ENCODE measurements at places on chromosomes 5 and 9.

GRCh38 chr9:69324549-69325401 lies at the start of gene ENTREP1:
Gene ENTREP1 (plus strand): TSS chr9:69325215. CDS start chr9:69325310, 95 bp downstream.
- peak; percentile 19 for DNase-seq

DNA sequence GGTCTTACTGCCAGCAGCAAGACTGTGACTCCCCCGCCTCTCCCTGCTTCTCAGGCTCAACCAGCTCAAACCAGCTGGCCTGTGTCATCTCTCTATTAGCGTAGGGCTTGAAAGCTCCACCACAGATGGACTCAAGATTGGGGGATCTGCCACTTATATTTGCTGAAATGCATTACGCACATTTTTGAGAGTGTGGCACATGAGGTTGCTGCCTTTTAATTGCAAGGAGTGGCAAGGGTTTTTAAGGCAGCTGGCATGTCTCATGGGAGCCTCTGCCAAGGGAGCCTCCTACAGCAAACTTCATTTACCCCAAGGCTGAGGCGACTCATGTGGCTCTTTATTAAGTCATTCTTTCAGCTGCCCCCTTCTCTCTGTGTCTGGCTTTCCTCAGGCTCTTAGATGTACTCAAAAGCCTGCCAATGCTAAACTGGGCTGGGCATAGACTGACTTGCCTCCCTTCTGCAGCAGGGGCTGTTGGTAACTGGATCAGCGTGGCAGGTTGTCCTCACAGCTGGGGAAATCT lies 219.3 kb downstream of the SMARCA2 start:
- no peak for DNase-seq

- no peak for DNase-seq
Observed at GRCh38 chr9:135983208-135984071, 22.3 kb upstream of the UBAC1 start.

DNA sequence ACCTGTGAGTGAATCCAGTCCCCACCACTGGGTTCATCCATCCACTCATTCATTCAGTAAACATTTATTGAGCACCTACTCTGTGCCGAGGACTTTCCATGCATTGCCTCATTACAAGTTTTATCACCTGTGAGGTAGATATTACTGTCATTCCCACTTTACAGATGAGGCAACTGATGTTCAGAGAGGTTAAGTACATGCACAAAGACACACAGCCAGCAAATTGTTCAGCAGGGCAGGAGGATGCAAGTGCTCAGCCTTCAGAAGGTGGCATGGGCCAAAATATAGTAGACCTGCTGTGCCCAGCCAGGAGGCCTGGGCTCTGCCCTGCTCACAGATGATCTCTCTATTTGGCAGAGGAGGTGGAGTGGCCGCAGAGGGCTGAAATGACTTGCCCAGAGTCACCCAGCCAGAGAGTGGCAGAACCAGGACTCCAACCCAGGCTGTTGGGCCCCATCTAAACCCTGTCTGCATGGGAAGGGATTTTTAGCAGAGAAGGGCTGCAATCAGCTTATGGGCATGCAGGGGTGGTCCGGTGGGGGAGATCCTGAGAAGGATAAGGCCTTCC lies 7.6 kb upstream of the NEURL1B start:
- DNase-seq, result no peak

- no peak for DNase-seq
Observed at GRCh38 chr5:62317810-62318209, 11.8 kb downstream of the KIF2A start.

- no peak for DNase-seq
Observed at GRCh38 chr9:134413112-134413715, 87.0 kb downstream of the RXRA start.

DNA sequence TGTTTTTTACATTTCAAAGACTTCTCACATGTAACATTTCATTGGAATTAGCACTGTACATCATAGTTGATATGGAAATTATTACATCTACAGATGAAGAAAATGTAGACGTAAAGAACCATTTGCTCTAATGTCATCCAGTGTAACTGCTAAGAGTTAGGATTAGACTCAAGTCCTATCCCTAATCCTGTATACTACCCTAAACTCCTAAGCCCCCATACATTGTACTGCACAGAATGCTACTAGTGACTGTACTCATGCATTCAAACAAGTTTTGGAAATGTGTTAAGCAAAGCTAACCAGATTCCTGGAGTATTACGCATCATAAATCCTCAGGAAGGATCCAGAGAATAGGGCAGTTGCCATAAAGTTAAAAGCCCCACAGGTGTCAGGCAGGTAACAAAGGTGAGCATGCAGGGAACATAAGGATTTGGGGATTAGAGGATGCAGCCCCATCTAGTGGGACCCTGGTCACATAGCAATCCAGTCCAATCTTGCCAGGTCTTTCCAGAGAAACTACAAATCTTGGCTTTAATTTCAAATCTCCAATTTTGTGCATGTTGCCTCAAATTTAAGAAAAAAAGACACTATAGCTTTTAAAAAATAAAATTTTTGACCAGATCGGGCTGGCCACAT lies 32.0 kb downstream of the HAVCR1 start:
- DNase-seq, result no peak

GRCh38 chr5:151671950-151672349 lies 14.8 kb downstream of the SPARC start:
- DNase-seq, result no peak

DNA sequence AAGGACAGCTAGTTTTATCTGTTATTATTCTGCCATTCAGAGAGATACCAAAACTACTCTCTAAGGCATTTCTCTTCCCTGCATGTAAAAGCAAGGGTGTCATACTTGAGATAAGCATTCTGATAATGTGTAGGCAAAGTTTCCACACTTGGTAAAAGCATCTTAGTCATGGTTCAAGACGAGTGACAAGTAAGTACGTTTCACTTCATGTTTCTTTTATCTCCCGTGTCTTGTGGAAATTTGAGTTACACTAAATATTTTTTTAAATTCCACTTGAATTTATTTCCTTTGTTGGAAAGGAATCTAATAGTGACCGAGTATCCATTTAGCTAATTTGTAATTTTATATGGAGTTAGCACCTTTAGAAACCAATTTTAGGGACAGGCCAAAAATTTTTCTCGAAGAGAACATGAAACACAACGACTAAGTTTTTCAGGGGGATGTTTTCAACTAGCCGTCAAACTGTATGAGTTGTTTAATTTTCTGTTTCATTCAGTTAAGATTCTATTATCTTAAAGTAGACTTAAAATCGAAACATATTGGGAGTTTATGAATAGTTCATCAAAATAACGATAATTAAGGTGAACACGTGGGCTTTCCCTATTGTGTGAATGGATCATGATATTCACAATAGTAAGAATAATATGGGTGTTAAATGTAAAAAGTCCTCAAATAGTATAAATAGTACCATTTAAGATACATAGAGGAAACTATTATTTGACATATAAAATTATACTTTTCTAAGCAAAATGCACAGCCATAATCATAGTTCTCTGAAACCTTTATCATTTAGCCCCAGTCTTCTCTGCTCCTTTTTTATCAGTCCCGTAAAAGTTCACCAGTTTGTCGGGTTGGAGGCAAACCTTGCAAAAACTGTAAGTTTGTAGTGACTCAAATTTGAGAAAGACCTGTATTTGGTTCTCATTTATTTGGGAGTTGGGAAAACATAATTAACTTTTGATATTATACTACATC lies 1.6 kb downstream of the RFESD start:
- peak; percentile 78 for DNase-seq

- no peak for DNase-seq
Observed at GRCh38 chr5:149172709-149173505, 31.6 kb downstream of the ABLIM3 start.

DNA sequence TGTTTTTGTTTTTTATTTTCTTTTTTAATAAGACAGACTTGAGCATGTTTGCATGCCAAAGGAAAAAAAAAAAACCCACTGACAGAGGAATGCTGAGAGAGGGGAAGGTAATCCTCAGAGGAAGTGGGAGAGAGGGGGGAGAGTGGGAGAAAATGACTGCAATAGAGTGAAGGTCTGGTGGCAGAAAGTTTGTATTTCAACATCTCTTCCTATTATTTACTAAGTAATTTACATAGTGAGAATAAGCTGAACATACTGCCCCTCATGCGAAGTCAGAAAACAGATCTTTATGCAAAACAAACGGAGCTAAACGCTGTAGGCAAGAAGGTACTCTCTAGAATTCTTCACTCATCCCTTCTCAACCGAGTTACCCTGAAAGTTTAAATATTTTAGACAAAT lies 45.0 kb downstream of the ELL2 start:
- no peak for DNase-seq

DNA sequence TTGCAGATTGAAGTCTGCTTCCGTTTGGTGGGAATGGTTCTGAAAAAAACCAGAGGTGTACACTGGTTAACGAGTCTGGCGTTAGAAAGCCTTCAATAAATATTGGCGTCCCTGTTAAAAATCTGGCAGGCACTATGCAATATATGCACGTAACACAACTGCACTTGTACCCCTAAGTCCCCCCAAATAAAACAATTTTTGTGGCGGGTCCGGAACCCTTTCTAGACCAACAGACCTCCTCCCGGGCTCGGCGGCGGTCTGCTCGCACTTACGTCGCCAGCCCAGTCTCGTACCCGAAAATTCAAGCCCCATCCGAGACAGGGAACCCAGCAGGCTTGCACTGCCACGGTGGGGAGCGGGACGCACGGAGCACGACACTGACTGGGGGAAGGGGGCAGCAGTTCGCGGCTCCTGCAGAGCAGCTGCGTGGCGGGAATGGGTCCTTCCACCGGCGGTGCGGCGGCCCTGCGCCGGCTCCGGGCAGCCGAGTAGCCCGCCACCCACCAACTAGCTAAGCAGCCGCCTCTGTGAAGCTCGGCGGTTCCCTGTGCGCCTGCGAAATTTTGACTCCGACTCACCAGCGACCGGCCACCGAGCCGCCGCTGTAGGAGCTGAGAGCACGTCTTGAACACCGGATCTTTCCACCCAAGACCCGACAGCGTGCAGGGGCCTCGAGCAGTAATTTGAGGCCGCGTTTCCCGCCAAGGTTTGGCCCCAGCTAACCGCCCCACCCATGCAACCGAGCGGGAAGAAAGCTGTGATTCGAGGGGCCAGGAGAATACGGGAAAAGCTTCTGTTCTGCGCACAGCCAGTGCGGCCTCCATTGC lies 3.9 kb downstream of the MCIDAS start:
- DNase-seq, result no peak

- DNase-seq, result no peak
Observed at GRCh38 chr5:9562141-9562540, 16.3 kb upstream of the SEMA5A start.

DNA sequence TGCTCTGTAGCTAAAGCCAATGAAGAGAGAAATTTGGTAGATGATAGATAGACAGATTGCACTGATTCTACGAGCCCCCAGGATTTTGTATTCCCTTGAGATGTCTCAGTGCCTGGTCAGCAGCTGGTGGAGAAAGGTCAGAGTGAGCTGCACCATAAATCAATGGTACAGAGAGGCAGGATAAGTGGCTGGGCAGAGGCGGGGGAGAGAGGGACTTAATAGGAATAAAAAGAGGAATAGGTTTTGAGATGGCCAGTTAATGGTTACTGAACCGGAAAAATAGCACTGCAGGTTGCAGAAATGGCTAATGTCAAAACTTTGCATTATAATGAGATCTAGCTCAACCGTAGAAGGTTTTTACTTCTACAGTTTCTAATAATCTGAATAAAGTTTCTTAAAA lies 47.9 kb upstream of the SLC12A2 start:
- no peak for DNase-seq

- peak; percentile 12 for DNase-seq
Observed at GRCh38 chr5:73587923-73588322, 22.4 kb downstream of the UTP15 start.

DNA sequence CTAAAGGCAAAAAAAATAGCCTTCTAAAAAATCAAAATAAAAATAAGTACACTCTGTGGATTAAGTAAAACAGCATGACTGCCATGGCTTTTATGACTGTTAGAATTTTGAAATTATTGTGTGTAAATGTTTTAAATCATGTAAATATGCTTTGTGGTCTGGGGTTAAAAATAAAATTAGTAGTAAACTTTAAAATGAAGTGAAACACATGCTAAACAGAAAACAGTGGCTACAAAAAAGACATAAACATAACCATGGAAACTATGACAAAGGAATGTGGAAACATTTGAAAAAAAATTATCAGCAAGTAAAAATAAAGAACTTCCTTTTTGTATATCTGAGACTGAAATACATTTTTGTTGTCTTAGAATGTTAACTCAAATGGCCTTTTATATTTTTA lies 134.5 kb upstream of the SPEF2 start:
- no peak for DNase-seq

DNA sequence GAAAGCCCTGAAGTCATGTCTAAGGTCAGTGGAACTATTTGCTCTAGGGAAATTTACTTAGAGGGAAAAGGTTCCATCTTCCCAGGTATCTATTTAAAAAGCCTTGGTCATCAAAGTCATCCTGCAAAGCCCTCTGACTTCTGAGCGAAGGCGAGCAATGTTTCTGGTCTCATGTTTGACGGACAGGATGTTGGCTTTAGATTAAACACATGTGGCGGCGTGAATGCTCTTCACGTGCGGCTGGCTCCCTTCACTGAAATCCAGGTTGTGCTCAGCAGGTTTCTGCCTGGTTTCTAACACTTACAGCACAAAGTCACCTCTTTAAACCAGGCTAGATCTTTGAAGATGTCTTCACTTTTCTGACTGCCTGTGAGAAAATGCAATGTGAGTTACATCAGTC lies 5.7 kb upstream of the ZBTB34 start:
- DNase-seq, result no peak

GRCh38 chr9:92534674-92535073 lies 1.1 kb downstream of the ECM2 start:
- DNase-seq, result no peak

- no peak for DNase-seq
Observed at GRCh38 chr9:1458503-1458902, 408.3 kb downstream of the DMRT2 start.

DNA sequence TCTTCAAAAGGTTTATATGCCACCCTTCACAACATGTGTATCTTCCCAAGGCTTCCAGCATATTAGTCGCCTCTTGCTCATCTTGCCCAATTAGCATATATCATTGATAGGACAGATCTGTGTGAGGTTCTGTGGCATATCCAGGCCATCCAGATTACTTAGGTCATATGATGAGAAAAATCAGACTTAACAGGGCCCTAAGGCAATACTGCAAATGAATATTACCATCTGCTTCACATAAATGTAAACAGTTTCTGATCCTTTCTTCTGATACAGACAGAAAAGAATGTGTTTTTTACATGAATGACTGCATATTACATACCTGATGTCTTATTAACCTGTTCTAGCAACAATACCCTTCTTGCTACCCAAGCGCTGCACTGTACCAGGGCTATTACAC lies 41.3 kb upstream of the GHR start:
- no peak for DNase-seq

DNA sequence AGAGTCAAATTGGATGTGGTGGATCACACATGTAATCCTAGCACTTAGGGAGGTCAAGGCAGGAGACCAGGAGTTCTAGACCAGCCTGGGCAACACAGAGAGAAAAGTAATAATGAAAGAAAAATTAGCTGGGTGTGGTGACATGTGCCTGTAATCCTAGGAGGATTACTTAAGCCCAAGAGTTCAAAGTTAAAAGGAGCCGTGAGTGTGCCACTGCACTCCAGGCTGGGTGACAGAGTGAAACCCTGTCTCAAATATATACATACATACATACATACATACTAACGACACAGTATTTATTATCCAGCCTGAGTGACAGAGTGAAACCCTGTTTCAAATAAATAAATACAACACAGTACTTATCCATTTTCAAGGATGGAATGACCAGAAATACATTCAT lies 180.3 kb downstream of the BNC2 start:
- no peak for DNase-seq

All from T-helper 2 cell (primary cell).